NCI-H774 (cell line): ENCODE measurements at places on chromosomes 1 and 21.

DNA sequence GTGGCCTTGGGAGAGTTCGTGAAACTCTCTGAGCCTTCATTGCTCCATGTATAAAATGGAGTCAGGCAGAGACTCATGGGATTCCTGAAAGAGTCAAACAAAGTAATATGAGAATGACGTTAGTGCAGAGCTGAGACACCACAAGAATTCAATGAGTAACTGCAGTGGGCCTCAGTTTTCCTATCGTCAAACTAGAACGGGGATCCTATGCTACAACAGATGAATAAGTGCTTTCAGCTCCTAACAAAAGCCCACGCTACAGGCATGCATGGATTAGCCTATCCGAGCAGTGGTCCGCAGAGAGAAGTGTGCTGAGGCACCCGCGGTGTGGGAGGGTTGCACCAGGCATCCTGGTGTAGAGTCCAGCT lies 124.7 kb downstream of the SYF2 start:
- DNase-seq = no peak

- no peak for DNase-seq
Observed at GRCh38 chr1:185193756-185194155, 36.8 kb downstream of the SWT1 start.

- DNase-seq = no peak
Observed at GRCh38 chr1:206468571-206468970, 1.7 kb upstream of the IKBKE start.

- peak; percentile 70 for DNase-seq
Observed at GRCh38 chr1:155044812-155045657, 6.1 kb upstream of the ADAM15 start.

- DNase-seq = no peak
Observed at GRCh38 chr1:156887734-156888133, 5.8 kb upstream of the PEAR1 start.

DNA sequence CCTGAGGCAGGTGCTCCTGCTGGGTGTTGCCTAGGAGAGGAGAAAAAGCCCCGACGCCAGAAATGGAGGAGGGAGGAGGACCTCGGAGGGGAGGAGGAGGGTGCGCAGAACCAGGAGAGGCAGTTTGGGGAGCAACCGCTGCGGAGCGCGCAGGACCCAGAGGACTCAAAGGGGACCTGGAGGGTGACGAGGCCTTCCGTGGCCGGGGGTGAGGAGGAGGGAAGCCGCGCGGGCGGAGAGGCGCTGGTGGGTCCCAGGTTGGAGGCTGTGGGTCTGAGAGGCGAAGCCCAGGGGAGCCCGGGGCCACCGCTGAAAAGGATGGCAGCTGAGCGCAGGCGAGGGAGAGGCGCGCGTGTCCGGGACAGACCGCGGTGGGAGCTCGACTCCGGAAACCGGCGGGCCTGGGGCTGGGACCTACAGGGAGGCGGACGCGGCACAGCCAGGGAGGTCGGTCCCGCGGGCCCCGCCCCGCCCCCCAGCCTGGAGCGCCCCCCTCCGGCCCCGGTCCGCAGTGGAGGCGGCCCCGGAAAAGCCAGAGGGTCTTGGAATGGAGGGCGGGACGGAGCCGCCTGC lies 15.1 kb downstream of the RNF223 start:
- no peak for DNase-seq

DNA sequence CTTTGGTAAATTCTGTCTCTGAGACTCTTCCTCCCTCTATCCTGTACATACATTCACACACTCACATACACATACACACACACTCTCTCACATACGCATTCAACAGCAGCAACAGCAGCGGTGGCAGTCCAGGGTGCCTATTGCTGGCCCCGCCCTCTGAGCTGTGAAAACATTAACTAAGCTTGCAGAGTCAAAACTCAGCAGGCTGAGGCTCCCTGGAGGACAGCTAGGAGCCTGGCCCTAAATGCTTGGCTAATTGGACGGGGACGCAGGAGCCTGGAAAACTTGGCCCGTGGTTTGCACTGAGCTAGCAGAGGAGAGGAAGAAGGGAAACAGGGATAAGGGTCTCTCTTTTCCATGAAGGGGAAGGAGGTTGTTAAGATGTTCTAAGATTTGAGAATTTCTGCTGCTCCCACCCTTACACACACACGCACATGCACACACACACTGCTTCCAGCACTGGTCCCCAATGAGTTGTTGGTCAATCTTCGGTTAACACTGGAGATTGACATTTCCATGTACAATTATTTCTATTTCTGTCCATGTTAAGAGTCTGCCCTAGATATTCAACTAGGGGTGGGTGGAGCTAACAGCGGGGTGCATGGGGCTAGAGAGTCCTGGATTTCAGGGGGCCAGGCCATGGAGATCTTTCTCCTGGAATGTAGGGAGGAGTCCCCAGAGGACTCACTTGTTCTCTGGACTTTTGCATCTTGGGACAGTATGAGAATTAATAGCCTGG lies 94.2 kb downstream of the PLXNA2 start:
- DNase-seq = no peak

DNA sequence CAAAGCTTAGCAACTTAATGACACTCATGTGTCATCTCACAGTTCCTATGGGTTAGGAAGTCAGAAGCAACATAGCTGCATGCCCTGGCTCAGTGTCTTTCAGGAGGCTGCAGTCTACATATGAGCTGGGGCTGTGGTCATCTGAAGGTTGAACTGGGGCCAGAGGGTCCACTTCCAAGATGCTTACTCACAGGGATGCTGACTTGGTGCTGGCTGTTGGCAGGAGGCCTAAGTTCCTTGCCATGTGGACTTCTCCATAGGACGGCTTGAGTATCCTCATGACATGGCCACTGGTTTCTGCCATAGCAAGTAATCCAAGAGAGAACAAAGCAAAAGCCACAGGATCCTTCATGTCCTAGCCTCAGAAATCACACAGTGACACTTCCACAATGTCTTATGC lies 12.1 kb upstream of the FAM43B start:
- DNase-seq = no peak

- no peak for DNase-seq
Observed at GRCh38 chr1:200921571-200922110, 26.9 kb downstream of the INAVA start.

- no peak for DNase-seq
Observed at GRCh38 chr1:209580577-209580976, 2.9 kb upstream of the CAMK1G start.

DNA sequence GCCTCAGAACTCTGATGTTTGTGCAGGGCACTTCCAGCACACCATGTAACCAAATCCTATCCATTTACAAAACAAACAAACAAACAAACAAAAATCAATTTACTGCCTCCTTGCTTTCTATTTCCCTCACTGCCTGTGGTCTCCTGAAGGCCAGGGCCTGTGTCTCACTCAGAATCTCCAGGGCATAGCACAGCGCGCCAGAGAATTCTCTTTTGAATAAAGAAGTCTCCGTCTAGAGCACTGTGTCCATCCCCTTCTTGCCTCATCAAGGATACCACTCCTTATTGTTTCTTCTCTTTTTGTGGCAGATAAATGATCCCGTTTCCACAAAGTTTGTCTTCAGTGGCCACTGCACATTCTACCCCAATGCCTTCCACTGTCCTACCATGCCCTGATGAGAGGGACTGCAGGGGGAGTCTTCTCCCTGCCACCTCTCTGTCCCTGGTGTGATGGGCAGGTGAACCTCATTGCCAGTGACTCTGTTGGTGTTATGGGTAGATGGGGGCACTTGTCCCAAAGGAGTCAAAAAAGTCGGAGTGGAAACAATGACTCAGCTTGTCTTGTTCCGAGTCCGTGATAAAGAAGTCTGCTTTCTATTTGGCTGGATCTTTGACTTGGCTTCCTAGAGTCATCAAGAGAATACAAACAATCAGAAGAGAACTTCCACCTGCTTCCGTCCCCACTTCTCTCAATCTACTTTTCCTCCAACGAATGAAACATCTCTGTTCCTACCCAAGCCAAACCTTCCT lies 30.0 kb downstream of the XCL2 start:
- no peak for DNase-seq
